ENCODE measurements at places on chromosomes 2 and 18.

GRCh38 chr2:225192869-225193268 is 150.6 kb upstream of the DOCK10 start:
- DNase-seq, result no peak

DNA sequence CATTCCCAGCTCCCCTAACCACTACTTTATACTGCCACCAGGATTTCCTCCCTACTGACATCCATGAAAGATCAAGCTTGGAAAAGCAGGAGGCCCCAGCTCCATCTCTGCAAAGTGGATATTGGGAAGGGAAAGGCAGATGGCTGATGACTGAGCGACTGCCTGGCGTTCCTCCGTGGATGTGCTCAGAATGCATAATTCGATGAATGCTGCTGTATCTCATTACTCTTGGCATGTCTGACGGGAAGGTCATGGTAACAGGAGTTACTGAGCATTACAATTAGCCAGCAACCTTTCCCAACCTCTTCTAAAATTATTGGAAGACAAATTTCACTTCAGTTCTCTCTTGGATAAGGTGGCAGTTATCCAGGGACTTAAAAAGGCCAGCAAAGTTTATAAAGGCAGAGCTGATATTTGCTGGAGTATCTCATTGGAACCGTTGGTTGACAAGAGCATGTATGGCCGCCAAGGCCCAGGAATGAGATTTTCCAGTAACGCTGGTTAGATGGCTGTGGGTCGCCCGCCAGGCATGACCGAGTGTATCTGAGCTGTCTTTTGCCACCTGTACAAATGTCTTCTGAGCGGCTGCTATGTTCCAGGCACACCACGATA is 34.5 kb downstream of the KCNE4 start:
- no peak for DNase-seq

DNA sequence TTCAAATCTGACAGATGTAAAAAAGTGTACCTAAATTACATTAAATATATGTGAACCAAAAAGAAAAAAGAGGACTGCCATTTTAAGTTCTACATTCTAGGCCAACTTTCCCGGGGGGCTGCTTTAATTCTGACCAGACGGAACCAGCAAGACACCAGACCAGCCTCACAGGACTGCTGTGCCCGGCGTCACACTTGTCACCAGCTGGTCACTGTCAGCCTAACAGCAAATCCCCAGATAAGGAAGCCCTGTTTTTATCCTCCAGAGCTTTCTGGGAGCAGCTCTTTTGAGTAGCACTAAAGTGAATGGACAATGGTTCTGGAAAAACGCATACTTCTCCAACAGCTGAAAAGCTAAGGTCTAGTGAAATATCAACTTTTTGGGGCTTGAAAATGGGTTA is 35.6 kb downstream of the CYB5A start:
- no peak for DNase-seq

DNA sequence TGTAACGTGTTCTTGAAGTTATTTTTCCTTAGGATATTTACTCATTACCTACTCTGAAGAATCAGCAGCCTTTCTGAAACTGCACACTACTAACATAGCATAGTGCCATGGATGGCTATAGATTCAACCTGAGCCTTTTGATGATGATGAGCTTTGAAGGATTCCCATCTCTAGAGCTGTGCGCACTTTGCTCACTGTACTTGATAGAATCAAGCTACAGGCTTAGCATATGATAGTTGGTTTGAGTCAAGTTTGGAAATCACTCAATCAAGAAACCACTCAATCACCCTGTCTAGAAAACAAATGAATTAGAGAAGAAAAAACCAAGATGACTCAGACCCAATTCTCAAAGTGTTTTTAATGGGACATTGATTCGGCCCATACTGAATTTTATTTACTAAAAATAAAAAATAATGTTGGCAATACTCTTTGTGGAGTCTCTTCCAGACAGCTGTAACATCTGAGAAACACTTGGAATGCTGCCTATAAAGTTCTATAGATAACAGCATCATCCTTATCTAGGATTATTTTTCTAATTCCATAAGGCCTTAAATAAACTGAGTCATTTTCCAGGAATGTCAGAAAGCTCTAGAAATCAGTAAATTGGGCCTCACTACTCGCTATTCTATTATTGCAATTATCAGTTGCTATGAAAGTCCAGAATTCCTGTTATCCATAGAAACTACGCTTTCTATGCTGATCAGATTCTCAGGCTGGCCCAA is 259.0 kb upstream of the ERBB4 start:
- DNase-seq, result no peak

DNA sequence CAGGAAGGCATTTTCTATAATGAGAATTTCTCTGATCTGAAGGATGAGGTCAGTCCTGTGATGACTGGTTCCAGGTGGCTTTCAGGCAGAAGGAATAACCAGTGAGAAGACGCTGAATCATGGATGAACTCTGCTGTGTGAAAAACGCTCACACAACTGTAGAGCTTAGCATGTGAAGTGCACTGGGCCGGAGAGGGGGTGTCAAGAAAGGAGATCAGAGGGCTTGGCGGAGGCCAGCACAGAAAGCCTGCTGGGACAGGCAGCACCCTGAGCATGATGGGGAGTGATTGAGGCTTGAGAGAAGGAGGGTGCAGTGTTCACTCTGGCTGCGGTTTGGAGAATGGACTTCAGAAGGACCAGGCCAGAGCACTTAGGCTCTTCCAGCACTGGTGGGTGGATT is 236.5 kb downstream of the TPGS2 start:
- DNase-seq, result no peak

DNA sequence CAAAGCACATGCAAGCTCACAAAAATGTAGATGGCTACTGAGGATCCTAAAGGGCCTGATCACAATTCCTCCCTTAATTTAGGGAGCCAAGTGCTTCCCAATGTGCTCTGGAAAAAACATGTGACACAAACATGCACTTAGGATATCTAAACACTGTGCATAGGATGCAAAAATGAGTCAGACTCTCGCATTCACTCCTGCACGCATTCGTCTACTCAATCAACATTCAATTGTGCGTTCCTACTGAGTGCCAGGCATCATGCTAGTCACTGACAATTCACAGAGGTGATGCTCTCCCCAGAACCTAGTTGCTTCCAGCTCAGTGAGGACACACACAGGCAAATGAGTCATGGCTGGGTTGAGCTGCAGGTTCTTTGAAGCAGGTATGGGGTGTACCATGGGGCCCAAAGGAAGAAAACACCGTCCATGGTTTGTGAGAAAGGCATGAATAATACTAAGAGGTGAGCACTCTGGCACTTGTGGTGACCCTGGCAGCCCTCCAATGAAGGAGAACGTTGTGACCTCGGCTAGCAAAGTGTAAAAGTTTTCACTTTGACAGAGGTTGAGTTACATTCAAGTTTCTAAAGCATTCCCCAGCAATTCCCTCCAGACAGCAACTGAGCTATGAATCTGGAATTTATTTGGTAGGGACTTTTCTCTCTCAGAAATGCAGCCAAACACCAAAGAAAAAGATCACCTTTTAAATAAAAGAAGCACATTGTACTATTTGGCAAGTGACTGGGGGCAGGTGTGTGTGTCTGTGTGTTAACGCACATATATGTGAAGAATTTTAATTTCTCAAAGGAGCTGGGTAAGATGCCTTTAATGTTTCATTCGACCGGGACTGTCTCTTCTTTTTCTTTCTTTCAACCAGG is 173.3 kb downstream of the ALPK2 start:
- no peak for DNase-seq

DNA sequence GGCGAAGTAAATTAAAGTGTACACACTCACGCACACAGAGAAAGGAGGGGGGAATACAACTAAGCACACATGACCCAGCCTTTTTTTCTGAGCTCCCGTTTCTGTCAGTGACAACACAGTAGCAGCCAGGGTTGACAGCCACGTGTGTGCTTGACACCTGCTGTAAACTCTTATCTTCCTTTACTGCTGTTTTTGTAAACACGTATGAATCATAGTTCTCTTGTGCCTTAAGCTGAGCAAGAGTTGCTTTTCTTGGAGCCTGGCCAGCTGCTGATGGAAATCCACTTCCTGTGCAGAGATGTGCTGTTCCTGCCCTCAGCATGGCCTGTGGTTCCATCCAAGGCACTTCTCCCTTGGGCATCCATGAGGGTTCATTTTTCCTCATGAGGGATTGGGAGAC is 561.9 kb downstream of the GALR1 start:
- no peak for DNase-seq

DNA sequence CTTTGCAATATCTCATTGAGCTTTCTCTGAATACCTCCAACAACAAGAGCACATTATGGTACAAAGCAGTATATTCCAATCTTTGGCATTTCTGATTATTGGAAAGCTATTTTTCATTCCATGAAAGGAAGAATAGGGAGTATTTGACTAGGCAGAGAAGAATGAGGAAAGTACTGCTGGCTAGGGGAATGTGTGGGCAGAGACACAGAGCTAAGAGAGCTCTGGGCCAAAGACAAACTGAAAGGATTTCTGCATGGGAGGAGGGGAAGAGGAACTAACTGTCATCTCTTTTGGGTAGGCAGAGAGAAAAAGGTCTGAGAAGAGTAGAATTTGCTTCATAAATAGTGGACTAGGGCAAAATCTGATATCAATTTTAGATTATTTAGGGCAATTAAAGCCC is 150.8 kb downstream of the CCDC85A start:
- no peak for DNase-seq

- DNase-seq, result no peak
Observed at GRCh38 chr2:24984912-24985311, 13.2 kb upstream of the DNAJC27 start.

- no peak for DNase-seq
Observed at GRCh38 chr2:184556639-184557038, 41.7 kb upstream of the ZNF804A start.

DNA sequence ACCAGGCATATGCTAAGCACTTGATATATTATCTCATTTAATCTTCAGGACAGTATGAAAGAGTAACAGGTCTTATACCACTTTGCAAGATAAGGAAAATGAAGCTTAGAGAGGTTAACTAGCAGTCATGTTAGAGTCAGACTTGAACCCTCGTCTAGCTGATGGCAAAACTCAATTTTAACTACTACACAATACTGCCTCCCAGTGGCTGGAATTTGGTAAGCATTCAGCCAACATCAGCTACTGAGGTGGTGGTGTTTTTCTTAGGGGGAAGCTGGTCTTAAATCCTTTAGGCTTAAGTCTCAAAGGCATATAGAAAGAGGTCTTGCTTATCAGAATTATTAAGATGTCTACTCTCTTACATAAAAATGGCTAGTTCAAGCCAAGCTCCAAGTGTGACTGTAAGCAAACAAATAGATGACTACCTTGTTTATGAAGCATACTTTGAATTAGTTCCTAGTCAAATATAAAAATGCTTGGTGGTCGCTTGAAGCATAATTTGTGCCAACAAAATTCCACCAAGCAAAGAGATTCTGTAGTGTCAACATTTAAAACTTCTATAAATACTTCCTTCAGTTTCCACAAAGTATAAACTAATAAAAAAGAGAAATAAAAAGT is 325.4 kb upstream of the FIGN start:
- DNase-seq, result no peak

- no peak for DNase-seq
Observed at GRCh38 chr2:16630463-16630862, 35.2 kb downstream of the CYRIA start.

DNA sequence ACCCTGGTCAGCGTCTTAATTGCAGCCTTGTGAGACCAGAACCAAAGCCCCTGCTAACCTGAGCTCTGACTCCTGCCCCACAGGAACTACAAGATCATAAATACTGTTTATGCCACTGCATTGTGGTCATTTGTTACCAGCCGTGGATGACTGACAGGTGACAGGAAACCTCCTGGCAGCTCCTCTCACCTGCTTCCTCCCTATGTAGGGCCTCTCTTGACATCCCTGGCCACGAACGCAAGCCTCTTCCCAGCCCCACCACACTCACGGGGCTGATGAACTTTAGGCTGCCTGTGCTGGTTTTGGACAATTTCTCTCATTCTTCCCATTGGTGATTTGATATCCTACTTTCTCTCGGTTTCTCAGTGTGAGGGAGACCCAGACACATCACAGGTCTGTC is 357.2 kb upstream of the MYT1L start:
- DNase-seq, result no peak

- no peak for DNase-seq
Observed at GRCh38 chr18:44716697-44717163, 36.0 kb downstream of the SETBP1 start.

- no peak for DNase-seq
Observed at GRCh38 chr2:43031471-43032212, 194.8 kb downstream of the ZFP36L2 start.

DNA sequence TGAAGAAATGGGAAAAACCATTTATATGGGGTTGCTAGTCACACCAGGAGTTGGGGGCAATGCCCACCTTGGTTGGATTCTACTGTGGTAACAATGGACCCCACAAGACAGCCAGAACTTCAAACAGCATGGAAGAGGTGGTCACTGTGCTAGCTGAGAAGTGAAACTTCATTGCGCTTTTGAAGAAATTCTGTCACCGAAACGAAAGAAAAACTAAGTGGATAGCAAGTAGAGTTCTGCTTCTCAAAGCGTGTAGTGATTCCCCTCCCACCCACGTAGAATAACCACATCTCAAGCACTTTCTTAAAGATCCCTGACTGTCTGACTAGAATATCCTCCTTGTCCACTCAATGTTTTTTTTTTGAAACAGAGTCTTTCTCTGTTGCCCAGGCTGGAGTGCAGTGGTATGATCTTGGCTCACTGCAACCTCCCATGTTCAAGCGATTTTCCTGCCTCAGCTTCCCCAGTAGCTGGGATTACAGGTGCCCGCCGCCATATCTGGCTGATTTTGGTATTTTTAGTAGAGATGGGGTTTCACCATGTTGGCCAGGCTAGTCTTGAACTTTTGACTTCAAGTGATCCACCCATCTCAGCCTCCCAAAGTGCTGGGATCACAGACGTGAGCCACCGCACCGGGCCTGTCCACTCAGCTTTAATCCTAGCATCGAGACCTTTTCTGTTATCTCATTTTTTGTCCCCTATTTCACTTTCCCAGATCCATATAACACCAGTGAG is 30.1 kb upstream of the CCL20 start:
- no peak for DNase-seq

DNA sequence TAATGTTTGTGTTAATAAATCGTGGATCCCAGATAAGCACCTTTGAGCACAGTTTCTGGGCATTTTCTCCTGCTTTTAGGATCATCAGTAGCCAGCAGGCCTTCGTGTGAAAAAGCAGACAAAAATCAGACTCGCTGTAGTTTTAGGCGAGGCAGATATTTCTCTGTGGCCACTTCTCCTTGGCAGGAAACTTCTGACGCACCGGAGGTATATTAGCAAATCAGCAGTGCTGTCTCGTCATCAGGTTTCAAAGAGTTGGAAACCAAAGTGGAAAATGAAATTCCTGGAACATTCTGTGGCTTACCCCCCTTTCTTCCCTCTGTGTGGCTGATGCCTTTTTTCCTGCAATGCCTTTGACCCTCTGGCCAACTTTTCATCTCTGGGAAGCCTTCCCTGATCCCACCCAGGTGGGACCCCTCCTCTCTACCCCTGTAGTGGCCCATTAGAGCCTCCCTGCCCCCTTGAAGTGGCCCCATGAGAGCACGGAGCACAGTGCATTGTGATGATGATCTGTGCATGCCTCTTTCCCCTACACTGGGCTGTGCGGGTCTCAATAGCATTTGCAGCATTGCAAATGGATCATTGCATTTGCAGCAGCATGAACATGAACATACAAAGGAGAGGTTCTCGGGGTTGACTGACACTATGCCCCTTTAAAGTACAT is 93.3 kb downstream of the RNF144A start:
- DNase-seq, result no peak
